ENCODE measurements at places on chromosomes 13 and 19.

DNA sequence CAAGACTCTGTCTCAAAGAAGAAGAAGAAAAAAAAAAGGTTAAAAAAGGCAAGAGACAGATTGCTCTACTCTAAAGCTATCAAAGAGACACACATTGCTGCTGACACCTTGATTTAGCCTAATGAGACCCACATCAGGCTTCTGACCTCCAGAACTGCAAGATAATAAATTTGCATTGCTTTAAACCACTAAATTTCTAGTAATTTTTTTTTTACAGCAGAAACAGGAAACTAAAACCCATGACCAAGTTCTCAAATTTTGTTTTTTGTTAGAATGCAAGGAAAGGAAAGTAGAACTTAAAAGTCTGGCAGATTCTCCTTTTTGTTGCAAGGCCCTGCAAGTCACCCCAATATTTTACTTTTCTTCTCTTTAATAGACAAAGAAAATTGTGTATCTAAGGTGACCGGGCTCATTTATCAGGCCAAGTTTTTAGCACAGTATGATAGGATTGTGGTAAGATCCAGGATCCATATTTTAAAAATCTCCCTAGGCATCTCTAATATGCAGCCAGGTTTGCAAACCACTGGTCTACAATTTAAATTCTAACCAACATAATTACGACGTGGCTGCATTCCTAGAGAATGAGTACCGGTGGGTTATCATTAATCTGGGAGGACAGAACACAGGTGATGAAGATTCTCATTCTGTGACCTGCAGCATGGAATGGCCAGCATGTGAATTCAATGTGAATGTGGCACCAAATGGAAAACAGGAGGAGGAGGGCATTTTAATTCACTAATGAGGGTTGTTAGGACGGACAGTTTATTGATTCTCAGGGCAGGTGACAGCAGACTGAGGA, 56.7 kb upstream of the MED4 start:
- DNase-seq: peak; percentile 37

GRCh38 chr13:114065141-114065925, 67.1 kb downstream of the RASA3 start:
- DNase-seq: peak; percentile 98

- no peak for DNase-seq
Observed at GRCh38 chr13:80939581-80939980, 598.7 kb upstream of the SPRY2 start.

DNA sequence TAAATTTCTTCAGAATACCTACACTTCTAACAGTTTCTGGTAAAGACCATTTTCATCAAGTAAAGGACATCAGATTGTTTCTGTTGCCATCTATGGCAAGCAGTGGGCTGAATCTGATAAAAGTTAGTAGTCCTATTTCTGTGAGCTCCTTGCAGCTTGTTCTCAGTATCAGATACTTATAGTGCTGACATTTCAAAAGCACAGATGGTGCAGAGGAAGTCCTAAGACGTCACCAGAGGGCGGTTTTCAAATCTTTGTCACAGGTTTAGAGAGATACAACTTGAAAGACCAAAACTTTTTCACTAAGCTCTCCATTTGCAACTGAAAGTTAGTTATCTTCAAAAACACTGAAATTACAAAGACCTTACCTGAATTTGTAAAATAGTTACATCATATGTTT, 719.8 kb downstream of the SLITRK1 start:
- no peak for DNase-seq

DNA sequence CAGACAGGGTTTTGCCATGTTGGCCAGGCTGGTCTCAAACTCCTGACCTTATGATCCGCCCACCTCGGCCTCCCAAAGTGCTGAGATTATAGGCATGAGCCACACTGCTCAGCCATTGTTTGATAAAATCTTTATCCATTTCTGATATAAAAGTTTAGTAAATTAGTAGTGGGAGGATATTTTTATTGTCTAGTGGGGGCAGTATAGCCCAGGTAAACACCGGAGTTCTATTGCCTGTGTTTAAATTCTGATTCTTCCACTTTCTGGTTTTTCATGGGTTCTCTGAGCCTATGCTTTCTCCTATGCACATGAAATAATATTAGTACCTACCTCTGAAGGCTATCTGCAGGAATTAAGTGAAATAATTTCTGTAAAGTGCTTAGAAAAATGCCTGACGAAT, 20.1 kb upstream of the ARHGEF18 start:
- no peak for DNase-seq

GRCh38 chr13:59416561-59416960, 747.2 kb downstream of the DIAPH3 start:
- DNase-seq: no peak

DNA sequence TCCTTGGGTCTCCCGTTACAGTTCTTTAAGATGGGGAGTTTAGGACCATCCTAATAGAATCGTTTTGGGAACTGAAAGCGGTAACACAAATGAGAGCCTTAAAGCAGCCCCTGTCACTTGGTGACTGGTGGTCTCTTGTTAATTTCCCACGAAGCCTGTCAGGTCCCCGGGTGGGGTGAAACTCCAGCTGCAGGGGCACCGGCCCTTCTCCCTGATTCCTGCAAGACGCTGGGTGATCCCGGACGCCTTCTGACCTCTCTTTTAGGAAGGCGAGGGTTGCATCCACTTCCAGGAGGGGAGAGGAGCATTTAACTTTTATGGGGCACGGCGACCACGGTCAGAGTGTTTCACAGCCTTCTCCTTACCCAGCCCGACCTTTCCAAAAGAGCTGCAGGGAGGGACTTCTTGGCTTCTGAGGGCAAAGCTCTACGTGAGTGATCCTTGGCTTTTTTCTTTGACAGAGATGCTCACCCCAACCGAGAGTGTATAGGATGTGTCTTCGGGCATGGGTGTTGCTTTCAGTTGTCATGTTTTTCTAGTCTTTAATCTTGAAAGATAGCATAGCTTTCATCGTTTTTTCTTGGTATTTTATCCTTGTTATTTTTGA, 688 bp downstream of the ZNF225 start:
- peak; percentile 11 for DNase-seq
